Smooth muscle cell of bladder (primary cell): ENCODE measurements at places on chromosomes 2 and 18. TPM values are rescaled to one million over a fixed set of nuclear protein-coding genes. Genes with fewer than 3 reads are reported as not detected.

Gene ACMSD
- total RNA-seq, result under 0.01 TPM in 1 of 2 replicates, not detected in the other

Gene EFHD1
- not detected in 2 replicates for total RNA-seq

Gene MAP2
- 0.37 and 0.71 TPM in 2 replicates for total RNA-seq

Gene ITGA6
- total RNA-seq, result 5.3 and 5.7 TPM in 2 replicates

Gene HRH4
- total RNA-seq, result under 0.01 and 0.18 TPM in 2 replicates

Gene DSC1
- not detected in 2 replicates for total RNA-seq

Gene FAM228A
- under 0.01 and 0.18 TPM in 2 replicates for total RNA-seq

Gene RAB17
- 0.14 and 0.28 TPM in 2 replicates for total RNA-seq

Gene SH3RF3
- total RNA-seq, result 2.6 and 3.7 TPM in 2 replicates

Gene PDE6D
- 10.0 and 10.8 TPM in 2 replicates for total RNA-seq

Gene SLC9A4
- under 0.01 TPM in 1 of 2 replicates, not detected in the other for total RNA-seq

Gene TACR1
- total RNA-seq, result under 0.01 TPM in 2 replicates

Gene TMEM182
- 1.6 and 3.3 TPM in 2 replicates for total RNA-seq

Gene DPP10
- not detected in 2 replicates for total RNA-seq

Gene CAPN13
- not detected in 2 replicates for total RNA-seq

Gene ARHGAP28
- total RNA-seq, result 1.5 and 10.5 TPM in 2 replicates

Gene PIKFYVE
- 28.6 and 39.0 TPM in 2 replicates for total RNA-seq

Gene MYO3B
- total RNA-seq, result 0.18 and 1.1 TPM in 2 replicates

Gene C2orf80
- total RNA-seq, result not detected in 2 replicates

Gene DNER
- total RNA-seq, result 0.43 and 0.83 TPM in 2 replicates

Gene REEP1
- total RNA-seq, result 0.09 TPM in 1 of 2 replicates, not detected in the other

Gene IER3IP1
- total RNA-seq, result 34.1 and 39.0 TPM in 2 replicates

Gene SERPINB13
- total RNA-seq, result not detected in 2 replicates

Gene CHRNA1
- 0.09 and 0.14 TPM in 2 replicates for total RNA-seq

Gene ELOA2
- under 0.01 TPM in 1 of 2 replicates, not detected in the other for total RNA-seq

Gene CBLN2
- under 0.01 TPM in 1 of 2 replicates, not detected in the other for total RNA-seq

Gene RNF152
- total RNA-seq, result 10.5 and 14.6 TPM in 2 replicates

Gene OR6B2
- total RNA-seq, result not detected in 2 replicates

Gene ST6GAL2
- under 0.01 and 1.1 TPM in 2 replicates for total RNA-seq

Gene COX7A2L
- 213 and 219 TPM in 2 replicates for total RNA-seq

Gene FNDC4
- total RNA-seq, result 11.9 and 14.0 TPM in 2 replicates

Gene COLEC12
- 29.0 and 79.5 TPM in 2 replicates for total RNA-seq

Gene GTF3C2
- total RNA-seq, result 18.2 and 21.4 TPM in 2 replicates

Gene TEX44
- total RNA-seq, result not detected in 2 replicates

Gene C2orf78
- not detected in 2 replicates for total RNA-seq

Gene ZNF396
- 2.8 and 3.1 TPM in 2 replicates for total RNA-seq

Gene SNTG2
- not detected in 2 replicates for total RNA-seq

Gene CTLA4
- total RNA-seq, result not detected in 2 replicates

Gene VWA3B
- total RNA-seq, result under 0.01 and 0.09 TPM in 2 replicates

Gene MREG
- total RNA-seq, result 0.71 and 1.2 TPM in 2 replicates

Gene UGT1A6
- total RNA-seq, result 0.09 and 0.28 TPM in 2 replicates
